DMS153 (cell line): ENCODE measurements at places on chromosomes 2 and 18.

GRCh38 chr2:181275643-181276070 is 181.5 kb upstream of the ITGA4 start:
- DNase-seq, result no peak

GRCh38 chr18:23921716-23922285 is 92.8 kb upstream of the TTC39C start:
- DNase-seq, result no peak

- no peak for DNase-seq
Measured at GRCh38 chr2:63488118-63488713, 100.1 kb downstream of the WDPCP start.

DNA sequence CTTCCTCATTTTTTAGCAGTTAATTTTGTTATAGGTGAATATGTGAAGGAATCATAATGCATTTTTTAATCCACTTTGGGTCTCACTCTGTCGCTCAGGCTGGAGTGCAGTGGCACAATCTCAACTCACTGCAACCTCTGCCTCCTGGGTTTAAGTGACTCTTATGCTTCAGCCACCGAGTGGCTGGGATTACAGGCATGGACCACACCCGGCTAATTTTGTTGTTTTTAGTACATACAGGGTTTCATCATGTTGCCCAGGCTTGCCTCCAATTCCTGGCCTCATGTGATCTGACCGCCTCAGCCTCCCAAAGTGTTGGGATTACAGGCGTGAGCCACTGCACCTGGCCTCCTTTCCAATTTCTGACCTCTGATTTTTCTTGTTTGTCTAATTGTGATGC is 17.7 kb downstream of the SCYGR5 start:
- DNase-seq, result no peak

DNA sequence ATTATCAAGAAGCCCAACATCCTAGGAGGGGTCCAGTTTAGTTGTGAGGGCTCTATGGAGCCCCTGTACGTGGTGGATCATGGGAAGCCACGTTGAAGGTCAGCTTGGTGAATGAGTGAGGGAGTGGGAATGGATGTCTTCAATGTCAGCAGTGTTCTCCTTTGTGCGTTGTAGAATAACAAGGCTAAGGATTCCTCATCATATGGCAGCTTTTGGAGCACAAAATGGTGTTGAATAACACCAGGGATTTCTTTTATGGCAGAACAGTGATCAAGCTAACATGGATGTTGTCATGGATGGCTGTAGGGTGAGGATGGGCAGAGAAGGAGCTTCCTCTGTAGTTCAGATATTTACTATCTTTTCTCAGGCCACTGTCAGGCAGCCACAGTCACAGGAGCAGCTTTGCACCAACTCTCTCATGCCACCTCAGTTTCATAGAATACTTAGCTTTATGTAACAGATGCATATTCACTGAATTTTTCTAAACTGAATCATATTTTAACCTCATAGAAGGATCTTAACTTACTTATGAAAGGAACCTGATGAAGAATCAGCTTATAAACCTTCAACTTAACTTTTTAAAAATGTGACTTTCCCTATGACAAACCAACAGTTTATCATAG is 284.5 kb upstream of the EPAS1 start:
- no peak for DNase-seq

- no peak for DNase-seq
Measured at GRCh38 chr18:44799907-44800421, 119.3 kb downstream of the SETBP1 start.

DNA sequence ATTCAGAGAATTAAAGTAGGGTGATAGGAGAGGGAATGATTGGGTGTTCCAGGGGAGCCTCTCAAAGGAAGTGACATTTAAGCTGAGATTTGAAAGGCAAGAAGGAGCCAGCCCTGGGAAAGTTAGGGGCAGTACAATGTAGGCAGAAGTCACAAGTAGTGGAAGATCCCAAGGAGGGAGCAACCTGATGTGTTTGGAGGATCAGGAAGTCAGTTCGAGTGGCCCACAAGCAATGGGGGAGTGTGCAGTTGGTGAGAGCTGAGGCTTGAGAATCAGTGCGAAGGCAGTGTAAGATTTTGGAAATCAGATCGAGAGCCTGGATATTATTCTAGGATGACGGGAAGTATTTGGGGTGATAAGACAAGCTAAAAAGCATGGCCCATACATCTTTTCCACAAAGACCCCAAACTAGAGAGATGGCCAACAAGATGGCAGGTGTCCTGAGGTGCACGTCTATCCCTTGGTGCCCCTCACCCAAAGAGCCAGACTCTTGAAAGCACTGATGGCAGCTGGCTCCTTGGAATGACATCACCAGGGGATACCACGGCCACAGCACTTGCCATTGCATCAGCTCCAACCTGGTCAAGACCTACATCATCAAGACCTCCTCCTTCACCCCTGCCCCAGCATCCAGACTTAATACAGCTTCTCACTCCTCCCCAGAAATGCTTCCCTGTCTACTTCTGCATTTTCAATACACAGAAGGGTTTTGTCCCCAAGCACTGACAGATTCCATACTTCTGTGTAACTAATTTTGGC is 127.3 kb downstream of the BCL2 start:
- no peak for DNase-seq

- DNase-seq, result peak; percentile 40
Measured at GRCh38 chr2:204027091-204027490, 90.5 kb downstream of the ICOS start.

DNA sequence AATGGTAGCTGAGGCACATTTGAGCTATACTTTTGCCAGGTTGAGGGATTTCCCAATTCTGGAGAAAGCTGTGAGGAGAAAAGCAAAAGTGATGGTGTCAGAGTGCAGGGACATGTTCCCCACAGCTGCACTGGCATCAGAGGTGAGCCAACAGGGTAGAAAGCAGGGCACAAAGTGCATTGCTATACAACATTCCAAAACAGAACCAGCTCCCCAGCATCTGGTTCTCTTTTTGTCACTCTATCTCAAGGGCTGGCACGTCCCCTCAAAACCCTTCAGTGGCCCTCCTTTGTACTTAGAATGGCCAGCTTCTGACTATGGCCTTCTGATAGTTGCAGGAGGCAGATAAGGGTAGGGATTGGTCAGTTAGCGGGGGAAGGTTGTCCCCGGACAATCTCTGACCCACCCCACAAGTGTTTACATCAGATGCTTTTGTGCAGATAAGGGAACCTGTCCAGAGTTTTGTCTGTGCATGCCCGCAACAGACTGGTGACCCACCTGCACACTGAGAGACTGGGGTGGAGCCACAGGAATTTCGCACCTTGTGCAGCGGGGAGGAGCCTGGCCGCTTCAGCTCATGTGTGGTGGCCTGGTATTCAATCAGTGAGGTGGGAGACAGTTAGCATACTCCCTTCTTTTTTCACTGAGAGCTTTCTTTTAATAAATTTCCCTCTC is 31.0 kb upstream of the TMEM17 start:
- no peak for DNase-seq

- no peak for DNase-seq
Measured at GRCh38 chr2:12534646-12535263, 182.0 kb upstream of the TRIB2 start.

DNA sequence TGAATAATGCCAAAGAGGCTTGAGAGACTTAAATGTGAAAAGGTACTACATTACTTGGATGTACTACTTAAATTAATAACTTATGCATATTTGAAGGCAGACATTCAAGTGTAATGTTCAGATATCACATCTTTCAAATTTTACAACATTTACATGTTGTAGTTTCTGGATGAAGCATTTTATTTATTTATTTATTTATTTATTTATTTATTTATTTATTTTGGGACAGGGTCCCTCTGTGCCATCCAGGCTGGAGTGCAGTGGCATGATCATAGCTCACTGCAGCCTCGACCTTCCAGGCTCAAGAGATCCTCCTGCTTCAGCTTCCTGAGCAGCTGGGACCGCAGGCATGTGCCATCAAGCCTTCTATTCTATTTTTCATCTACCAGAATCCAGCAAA is 596.4 kb downstream of the ERBB4 start:
- DNase-seq, result no peak

DNA sequence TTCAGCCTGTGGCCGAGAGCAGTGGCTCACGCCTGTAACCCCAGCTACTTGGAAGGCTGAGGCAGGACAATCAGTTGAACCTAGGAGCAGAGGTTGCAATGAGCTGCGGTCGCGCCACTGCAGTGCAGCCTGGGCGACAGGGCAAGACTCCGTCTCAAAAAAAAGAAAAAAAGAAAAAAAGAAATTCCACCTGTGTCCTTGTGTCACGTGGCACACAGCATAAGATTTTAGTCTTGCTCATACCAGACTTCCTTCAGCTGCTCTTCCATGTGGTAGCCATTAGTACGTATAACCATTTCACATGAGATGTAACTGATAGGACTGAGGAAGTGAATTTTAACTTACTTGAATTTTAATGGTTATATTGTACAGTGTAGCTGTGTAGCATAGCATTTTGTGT is 4.0 kb downstream of the NOP58 start:
- DNase-seq, result no peak

DNA sequence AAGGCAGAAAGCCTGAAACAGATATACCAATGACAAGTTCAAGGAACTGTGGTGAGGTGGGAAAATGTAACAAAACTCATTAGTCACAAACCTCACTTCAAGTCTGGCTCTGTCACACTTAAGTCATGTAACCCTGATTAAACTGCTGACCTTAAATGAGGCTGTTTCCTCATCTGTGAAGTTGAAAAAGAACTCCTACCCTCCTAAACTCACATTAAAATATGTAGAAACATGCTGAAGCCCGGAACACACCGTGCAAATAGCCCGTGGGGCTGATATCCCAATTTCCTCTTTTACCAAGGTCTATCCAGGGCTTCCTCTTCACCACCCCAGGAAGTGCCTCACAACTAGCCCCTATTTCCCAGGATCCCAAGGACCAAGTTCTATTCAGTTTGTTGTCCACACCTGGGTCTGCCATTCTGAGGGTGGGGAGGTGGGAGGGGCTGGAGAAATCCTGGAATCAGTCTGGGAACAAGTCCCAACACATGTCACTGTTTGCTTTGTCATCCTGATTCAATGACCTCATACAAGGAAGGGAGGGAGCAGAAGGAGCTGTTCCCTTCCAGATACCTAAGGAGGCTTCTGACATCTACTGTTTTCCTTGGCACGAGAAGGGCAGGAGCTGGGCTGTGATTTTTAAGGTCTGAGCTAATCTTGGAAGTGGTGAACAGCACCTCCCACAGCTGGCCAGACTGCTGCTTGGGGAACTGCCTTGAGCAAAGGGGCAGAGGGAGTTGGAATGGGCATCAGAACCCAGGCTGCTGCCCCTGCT is 42.3 kb downstream of the SLC4A1AP start:
- DNase-seq, result peak; percentile 36

DNA sequence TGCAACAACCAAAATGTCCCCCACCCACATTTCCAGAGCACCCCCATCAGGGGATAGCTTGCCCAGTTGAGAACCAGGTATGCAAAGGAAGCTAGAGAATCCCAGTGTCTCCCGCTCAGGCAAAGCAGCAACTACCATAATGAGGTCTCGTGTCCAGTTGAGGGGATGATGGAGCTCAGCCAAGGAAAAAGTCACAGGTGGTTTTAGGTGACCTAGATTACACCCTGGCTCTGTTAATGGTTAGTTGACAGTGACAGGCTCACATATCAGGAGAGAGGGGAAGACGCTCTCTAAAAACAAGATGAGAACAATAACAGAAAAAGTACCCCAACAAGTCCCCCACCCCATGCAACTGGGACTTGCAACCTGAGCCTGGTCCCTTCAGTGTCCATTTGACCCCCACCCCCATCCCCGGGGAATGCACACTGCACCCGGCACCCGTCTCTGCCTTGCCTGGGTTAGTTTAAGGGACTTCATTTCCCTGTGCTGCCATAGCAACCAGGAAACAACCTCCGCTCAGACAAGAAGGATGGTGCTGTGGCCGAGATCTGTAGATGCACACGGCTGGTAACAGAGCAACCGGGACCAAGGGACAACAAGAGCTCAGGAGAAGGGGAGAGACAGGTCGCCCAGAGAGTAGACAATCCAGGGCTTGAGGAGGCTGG is at the start of gene KIAA2012:
Gene KIAA2012 (plus strand): TSS at position 519 of the 665 bp plus-strand sequence. CDS start 373 bp downstream, outside the sequence.
- peak; percentile 74 for DNase-seq

- DNase-seq, result no peak
Measured at GRCh38 chr2:501130-501529, 176.1 kb downstream of the TMEM18 start.

DNA sequence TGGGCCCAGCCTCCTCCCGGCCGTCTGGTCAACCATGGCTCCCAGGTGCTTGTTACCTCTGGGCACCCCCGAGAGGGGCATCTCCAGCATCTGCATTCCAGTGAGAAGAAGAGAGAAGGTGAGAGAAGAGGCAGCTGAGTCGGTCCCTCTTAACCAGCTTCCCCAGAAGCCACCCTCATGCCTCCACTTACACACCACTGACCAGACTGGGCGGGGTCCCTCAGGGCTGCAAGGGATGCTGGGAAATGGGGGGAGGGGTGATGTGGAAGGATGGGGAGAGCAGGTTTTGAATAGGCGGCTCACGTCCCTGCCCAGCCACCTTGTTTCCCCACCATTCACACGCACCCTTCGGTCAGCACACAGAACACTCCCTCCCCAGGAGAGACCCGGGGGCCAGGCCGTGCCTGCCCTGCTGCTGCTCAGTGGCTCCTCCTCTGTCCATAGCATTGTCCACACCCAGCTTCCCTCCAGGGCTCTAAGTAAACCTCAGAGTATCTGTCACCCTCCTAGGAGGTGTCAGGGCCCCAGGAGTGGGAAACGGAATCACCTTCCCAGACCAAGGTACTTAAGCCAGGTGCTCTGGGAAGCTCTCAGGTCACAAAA is 34.7 kb downstream of the GBX2 start:
- no peak for DNase-seq

DNA sequence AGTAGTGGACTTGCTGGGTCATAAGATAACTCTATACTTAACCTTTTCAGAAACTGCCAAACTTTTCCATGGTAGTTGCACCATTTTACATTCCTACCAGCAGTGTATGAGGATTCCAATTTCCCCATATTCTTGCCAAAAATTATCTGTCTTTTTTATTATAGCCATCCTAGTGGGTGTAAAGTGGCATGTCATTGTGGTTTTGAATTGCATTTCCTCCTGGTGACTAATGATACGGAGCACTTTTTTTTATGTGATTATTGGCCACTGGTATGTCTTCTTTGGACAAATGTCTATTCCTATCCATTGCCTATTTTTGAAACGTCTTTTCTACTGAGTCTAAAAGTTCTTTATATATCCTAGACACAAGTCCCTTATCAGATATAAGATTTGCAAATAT is 44.3 kb downstream of the CACNB4 start:
- no peak for DNase-seq

DNA sequence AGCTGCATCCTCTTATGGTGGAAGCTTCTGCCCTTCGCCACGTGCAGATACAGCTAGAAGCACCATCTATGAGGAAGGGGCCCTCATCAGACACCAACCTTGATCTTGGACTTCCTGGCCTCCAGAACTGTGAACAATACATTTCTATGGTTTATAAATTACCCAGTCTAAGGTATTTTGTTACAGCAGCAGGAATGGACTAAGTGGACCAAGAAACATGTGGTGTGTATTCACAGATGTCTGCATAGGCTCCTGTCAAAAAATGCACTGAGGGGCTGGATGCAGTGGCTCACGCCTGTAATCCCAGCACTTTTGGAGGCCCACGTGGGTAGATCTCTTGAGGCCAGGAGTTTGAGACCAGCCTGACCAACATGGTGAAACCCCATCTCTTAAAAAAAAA is 57.5 kb downstream of the STPG4 start:
- no peak for DNase-seq
